NCI-H2171 (cell line): ENCODE measurements at places on chromosomes 4 and X.

GRCh38 chr4:72394012-72394663, 174.9 kb downstream of the ADAMTS3 start:
- DNase-seq: no peak

DNA sequence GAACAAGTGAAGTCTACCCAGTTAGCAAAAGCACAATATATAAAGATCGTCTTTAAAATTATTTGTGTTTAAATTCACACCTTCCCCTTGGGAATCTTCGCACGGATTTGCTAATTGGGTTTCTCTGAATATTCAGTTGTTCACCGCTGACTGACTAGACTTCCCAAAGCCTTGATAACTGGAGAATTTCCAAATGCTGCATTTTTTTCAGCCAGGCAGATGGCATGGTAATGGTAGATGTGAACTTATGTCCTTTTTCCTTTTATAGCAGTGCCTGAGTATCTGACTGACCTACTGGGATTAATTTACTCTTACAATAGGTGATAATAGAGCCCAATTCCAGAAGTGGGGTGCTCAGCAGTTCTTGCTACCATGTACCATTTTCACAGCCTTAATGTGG, 548.1 kb downstream of the PACRGL start:
- no peak for DNase-seq

GRCh38 chrX:13994104-13994503, 35.6 kb downstream of the GEMIN8 start:
- no peak for DNase-seq

DNA sequence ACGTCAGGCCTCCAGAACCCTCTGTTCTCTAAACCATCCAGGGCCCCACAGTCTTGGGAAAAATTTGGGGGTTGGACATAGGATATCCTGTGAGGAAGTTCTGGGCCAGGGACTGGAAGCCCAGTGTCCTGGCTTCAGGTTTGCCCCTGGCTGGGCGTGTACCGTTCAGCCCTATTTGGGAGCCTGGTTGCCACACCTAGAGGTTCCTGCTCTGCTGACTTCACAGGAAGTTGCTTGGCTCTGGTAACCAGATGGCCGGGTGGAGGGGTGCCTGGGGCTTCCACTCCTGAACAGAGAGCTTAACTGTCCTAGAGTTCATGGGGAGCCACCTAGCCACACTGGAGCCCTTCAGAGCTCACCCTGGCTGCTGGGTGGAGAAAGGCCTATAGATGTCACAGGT, 1.1 kb downstream of the TAFAZZIN start:
- DNase-seq: no peak

DNA sequence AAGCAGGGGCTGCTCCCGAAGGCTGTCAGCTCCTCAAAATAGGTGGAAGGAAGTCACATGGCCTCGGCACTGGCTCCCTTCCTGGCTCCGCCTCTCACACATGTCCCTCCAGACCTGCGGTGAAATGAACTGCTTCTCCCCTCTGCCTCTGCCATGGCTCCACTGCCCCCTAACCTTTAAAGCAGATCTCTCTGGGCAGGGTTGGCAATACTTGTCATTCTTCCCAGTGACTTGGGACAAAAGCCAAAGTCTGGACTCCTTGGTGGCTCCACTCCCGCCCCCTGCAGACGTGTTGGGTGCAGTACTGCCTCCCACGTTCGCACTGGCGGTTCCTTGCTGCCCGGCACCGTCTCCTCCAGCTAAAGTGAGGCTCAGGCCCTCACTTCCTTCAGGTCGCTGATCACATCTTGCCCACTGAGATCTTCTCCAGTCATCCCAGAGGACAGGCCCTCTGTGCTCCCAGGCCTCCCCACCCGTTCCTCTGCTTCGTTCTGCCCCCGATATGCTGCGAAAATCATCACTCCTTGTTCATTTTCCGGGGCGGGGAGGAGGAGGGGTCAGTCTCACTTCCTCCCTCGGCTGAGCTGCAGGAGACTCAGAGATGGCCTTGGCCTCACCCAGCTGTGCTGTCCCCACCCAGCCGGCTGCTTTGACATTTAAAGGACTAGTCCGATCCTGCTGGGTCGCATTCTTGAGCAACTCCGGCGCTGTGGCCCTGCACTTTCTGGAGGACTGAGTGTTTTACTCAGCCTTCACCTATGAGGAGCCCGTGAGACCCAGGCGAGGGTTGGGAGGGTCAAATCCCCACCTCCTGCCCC, 97.4 kb downstream of the PHKA2 start:
- no peak for DNase-seq

GRCh38 chrX:138709886-138710791, 1.4 kb downstream of the FGF13 start:
- DNase-seq: no peak
